ENCODE measurements at places on chromosomes 5 and 9.

DNA sequence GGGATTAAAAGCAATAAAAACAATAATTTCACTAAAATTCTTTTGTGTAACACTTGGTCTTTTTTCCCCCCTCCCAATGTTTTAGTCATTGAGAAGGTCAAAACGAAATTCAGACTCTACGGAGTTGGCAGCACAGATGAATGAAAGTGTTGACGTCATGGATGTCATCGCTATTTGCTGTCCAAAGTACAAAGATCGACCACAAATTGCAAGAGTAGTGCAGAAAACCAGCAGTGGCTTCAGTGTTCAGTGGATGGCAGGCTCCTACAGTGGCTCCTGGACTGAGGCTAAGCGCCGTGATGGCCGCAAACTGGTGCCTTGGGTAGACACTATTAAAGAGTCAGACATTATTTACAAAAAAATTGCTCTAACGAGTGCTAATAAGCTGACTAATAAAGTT lies 184.7 kb downstream of the CPLANE1 start:
- no peak for DNase-seq

GRCh38 chr9:138044485-138045383 lies 167.2 kb downstream of the CACNA1B start:
- DNase-seq = no peak

DNA sequence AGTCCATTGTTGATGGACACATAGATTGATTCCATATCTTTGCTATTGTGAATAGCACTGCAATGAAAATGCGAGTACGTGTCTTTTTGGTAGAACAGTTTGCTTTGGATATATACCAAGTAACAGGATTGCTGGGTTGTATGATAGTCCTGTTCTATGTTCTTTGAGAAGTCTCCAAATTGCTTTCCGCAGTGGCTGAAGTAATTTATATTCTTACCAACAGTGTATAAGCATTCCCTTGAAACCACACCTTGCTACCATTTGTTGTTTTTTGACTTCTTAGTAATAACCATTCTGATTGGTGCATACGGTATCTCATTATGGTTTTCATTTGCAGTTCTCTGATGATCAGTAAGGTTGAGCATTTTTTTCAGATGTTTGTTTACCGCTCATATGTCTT lies 792.9 kb downstream of the PTPRD start:
- no peak for DNase-seq

DNA sequence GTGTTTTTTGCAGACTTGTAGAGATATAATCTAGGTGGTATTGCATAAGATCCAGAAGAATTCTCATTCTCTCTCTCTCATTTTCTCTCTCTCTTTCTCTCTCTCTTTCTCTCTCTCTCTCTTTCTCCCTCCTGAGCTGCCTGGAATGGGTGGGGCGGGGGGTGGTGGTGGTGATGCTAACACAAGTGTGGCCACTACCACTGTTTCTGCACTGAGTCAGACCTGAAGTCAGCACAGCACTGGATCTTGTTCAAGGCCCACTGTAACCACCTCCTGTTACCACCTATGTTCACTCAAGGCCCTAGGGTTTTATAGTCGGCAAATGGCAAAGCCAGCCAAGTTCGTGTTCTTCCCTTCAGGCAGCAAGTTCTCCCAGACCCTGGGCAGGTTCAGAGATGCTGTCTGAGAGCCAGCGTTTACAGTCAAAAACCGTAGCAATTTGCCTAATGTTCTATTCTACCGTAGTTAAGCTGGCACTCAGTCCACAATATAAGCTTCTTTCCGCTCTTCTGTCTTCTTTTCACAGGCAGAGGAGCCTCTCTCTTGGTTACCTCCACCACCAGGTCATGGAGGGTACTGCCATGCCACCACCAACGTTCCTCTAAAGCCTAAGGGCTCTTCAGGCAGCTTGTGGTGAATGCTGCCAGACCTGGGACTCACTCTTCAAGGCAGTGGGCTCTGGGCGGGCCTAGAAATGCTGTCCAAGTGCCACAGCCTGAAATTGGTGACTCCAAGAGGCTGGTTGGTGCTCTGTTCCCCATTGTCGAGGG lies 235.7 kb upstream of the PRR16 start:
- DNase-seq = no peak

GRCh38 chr5:101532430-101532829 lies 629.3 kb upstream of the ST8SIA4 start:
- DNase-seq = no peak

DNA sequence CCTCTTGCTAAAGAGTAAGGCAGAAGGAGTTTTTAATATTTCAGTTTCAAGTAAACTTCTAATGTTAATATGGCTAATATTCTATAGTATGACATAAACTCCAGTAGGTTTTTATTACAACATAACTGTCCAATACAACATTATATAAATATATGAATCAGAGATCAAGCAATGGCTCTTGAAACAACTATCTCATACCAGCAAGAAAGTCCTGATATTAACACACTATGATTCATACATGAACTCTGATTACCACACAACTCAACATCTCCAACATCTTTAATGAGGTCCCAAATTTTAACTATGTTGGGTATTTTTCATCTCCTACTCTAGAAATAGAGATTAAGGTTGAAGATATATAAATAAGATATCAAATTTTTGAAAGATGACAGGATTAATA lies 878.3 kb downstream of the TLE1 start:
- no peak for DNase-seq

DNA sequence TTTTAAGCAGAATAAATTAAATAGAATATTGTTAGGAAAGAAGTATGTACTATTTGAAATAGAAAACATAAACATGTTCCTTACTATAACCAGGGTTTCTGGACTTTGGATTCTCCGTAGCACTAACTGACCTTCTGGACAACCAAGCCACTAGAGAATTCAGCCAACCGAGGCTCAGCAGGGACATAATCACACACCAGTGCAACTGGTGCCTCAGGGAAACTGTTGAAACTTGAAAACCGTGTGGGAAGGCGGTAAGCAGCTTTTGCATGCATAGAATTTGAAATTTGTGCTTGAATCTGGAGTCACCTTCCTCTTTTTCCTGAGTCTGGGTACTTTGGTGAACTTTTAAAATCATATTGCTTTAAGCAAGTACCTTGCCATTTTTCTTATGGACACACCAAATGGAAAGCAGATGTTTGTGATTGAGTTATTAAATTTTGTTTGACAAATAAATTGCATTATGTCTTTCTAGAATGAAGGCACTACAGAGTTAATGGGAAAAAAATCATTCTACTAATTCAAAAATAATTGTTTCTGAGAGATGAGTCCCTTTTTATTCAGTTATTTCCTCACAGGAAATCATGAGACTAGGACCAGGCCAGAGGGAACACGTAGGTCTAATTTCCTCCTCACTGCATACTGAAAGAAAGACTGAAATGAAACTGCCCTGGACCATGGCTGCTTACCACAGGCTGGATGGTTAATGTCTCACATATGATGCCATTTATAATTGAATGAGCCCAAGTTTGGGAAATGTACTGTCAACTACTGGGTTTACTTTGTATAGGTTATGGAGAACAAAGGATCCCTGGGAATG lies 20.6 kb upstream of the SCAMP1 start:
- no peak for DNase-seq

DNA sequence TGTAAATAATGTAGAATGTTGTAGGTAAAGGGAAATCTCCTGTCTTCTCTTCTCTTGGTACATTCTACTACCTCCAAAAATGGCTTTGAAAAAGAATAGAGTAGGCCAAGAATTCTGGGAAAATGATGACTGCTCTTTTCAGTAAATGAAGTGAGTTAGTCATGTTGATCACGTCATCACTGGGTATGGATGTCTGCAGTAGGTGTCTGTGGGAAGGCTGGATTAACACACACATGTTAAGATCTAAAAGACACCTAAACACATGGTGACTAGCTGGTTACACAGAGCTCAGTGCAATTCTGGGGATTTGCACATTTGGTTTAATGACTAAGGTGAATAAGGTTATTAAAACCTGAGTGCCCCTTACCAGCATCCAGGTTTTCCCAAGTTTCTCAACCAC lies 161.5 kb downstream of the CEP120 start:
- DNase-seq = no peak

- DNase-seq = no peak
Observed at GRCh38 chr9:98830554-98830953, 23.1 kb downstream of the GALNT12 start.

- DNase-seq = peak; percentile 7
Observed at GRCh38 chr5:150155258-150156026, at the start of gene PDGFRB. Gene PDGFRB (minus strand): TSS chr5:150155845. CDS start chr5:150137047, 18,798 bp downstream.

DNA sequence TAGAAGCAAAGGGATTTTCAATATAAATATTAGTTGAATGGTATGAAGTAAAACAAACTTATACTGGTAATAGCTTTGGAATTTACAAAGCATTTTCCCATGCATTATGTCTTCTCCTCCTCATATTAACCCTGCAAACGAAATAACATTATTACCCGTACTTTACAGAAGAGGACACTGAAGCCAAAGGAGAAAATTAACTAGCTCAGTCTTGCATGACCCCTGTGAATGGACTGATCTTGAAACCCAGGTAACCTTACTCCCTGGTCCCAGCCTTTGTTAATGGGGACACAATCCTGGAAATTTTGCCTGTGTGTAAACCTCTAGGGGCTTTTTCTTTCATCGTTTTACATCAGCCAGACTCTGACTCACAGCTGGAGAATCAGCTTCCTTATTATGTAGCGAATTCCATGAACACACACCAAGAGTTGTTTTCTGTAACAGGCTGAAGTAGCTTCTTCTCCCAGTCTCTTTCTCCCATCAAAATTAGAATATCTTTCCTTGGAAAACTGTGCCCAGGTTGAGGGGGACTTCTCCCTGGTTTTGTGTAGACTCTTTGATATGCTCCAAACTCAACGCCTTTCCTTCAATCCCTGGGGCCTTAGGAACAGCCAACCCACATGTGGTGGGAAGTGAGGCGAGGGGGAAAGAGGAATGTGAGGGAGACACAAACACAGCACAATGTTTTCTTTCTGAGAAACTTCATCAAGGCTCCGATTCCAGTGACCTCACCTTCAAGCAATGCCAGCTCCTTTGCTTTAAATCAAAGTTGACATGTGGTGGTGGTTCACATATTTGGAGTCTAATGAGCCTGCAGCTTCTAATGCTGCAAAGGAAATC lies 480.9 kb upstream of the PAPPA start:
- no peak for DNase-seq

GRCh38 chr9:108691614-108692013 lies 164.2 kb downstream of the ACTL7B start:
- no peak for DNase-seq

GRCh38 chr5:82639393-82640144 lies 361.4 kb upstream of the RPS23 start:
- no peak for DNase-seq

GRCh38 chr5:61168951-61169350 lies 6.7 kb upstream of the SMIM15 start:
- no peak for DNase-seq

DNA sequence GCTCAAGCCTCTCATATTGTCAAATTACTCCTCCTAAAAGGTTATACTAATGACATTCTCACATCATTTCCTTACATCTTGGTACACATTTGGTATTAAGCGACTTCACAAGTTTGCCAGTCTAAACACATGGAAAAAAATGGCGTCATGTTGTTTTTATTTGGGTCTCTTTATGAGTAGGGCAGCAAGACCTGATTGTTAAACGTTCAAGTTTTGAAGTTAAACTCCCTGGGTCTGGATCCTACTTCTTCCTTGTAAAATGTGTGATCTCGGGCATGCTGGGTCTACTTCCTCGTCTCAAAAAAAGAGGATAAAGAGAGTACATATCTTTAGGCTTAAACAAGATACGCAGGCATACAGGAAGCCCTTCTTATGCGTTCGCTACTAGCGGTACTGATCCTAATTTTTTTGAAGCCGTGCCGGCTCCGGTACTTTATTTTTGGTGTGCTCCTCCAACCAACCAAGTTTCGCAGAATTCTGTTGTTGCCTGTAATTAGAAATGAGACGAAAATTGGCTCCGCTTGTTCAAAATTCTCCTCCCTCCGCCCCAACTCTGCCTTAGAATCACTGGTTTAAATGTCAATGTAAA lies 596 bp upstream of the CDC37L1 start:
- peak; percentile 20 for DNase-seq

- DNase-seq = no peak
Observed at GRCh38 chr9:112061152-112061740, 113.9 kb downstream of the SUSD1 start.

- DNase-seq = no peak
Observed at GRCh38 chr5:95424016-95424415, 32.9 kb downstream of the FAM81B start.

DNA sequence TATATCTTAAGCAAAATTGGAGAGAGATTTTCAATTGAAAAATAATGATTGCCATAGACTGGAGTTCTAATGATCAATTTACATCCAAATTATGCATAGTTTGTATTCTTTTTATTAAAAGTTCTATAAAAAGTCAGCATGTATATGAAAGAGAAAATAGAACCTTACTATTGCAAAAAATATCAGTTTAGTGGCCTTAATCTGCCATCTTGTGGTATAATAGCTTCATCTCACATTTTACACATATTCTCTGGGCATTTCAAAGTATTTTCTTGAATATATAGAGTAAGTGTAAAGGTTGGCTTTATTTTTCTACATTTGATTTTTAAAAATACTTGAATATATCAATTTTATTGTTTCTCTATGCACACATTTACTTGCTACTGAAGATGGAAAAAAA lies 1858.6 kb upstream of the CDH9 start:
- DNase-seq = no peak

GRCh38 chr5:33361781-33362180 lies 79.0 kb upstream of the TARS1 start:
- no peak for DNase-seq

DNA sequence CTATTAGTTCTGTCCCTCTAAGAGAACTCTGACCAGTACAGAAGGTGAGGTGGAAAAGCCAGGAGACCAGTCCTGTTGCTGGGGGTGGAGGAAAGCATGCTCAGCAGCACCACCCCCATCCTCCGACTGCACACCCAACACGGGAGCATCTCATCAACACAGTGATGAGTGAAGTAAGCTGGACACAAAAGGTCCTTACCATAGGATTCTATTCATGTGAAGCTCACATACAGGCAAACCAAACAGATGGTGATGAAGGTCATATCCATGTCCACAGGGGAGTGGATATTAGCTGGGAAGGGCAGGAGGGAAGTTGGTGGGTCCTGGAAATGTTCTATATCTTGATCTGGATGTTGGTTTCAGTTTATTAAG lies 14.8 kb upstream of the MARCHF6 start:
- no peak for DNase-seq

DNA sequence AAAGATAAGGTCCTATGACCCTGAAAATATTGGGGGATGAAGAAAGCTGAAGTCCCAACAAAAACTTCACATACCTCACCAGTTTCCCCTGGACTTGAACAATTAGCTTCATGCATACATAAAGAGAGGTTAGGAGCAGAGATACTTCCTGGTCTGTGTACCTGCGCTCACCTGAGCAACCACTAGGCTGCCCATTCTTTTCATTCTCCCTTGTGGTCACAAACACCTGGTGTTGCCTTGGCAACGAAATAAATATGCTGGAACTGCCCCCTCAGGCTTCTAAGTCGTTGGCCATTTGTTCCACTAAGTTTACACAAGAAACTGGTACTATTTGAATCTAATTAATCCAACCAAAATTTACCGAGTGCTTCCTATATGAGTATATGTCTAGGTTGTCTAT lies 18.1 kb downstream of the OTP start:
- no peak for DNase-seq

GRCh38 chr5:142296914-142297417 lies 27.9 kb downstream of the SPRY4 start:
- no peak for DNase-seq

- DNase-seq = no peak
Observed at GRCh38 chr5:77635917-77636640, 2.4 kb downstream of the OTP start.

Measured in activated CD4-positive, alpha-beta T cell treated with anti-CD3 and anti-CD28 coated beads, Interleukin-2, amount 50 U/mL, for 1 hour (primary cell).